Suppressor macrophage treated with lipopolysaccharide for 1 hour (primary cell): ENCODE measurements at places on chromosomes 5 and 9.

- no peak for DNase-seq
These were observed 412 bp downstream of the LCN1 start for GRCh38 chr9:135521608-135522095.

GRCh38 chr5:73960023-73960422 lies 334.0 kb downstream of the ARHGEF28 start:
- no peak for DNase-seq

DNA sequence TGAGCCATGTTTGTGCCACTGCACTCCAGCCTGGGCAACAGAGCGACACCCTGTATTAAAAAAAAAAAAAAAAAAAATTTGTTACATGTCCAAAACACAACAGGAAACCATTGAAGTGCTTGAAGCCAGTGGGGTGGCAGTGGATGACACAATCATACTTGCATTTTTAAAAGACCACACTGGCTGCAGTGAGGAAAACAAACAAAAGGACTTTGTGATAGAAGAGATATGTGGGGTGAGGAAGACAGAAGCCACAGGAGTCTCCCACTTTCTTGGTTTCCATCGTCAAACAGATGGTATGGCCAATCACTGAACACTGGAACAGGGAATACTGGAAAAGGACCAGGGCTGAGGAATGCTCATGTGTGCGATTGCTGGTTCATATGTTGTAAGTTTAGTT lies 20.9 kb upstream of the COMMD10 start:
- DNase-seq = no peak

DNA sequence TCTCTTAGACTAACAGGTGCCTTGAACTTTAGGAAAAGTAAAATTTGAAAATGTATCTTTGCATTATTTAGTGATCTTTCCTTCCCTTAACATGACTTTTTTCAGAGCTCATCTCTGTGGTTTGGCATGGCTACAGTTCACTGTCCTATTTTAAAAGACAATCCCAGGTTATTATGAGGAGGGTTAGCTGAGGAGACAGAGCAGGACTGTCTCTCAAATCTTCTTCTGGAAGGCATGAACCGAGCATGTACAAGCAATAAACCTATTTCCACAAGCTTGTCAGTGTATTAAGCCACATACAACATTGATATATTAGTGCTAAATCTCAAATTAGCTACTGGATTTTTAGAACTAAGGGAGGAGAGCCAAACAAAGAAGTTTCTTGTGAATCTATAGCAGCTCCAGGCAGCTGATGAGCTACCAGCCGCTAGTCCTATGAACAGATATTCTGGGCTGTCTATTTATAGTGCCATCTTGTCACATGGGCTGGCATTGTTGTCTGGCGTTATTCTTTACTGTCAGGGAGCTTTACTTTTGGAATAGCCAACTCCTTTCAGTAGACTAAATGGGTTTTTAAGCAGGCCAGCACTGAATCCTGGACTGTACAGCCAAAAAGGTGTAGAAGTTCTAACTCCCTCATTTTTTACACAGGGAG lies 171.2 kb upstream of the ACTBL2 start:
- DNase-seq = no peak

- DNase-seq = peak; percentile 64
These were observed 14.3 kb downstream of the IRF1 start for GRCh38 chr5:132475987-132476875.

GRCh38 chr9:120856700-120857099 lies 14.0 kb upstream of the PSMD5 start:
- DNase-seq = no peak
